Stimulated activated CD4-positive, alpha-beta T cell treated with anti-CD3 and anti-CD28 coated beads, Interleukin-15, amount 100 ng/mL, for 48 hours (primary cell): ENCODE measurements at places on chromosomes 5 and 9.

- DNase-seq: no peak
Observed at GRCh38 chr5:95486191-95486590, 68.6 kb downstream of the SKIC3 start.

DNA sequence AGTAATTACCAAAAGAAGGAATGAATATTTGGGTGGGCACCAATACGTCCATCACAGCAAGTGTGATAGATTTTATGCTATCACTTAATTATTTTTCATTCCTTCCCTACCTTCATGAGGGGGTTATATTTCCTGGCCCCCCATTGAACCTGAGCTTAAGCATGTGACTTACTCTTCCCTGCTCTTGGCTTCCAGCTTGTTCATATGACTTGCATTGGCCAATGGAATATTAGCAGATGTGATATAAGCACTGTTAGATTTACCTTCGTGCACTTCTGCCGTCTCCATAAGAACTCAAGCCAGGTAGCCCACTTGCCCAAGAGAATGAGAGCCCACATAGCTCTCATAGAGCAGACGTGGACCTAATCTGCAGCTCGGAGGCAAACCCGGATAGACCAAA is 99.1 kb upstream of the SMARCA2 start:
- no peak for DNase-seq

DNA sequence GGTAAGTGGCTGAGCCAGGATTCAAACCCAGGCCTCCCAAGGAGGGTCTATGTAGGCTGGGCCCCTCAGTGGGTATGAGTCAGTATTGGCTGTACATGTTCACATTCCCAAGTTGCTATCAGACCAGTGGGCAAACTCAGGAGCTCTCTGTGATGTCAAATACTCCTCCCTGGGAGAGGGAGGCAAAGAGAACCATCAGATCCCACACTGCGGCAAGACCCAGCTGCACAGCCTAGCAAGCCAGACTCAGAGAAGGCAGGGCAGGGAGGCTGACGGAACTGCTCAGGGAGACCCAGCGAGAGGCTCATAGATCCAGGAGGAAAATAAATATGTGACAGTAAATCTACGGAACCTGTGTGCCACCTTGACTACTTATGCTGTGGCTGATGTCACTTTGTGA is 42.6 kb upstream of the SAP30L start:
- DNase-seq: no peak

DNA sequence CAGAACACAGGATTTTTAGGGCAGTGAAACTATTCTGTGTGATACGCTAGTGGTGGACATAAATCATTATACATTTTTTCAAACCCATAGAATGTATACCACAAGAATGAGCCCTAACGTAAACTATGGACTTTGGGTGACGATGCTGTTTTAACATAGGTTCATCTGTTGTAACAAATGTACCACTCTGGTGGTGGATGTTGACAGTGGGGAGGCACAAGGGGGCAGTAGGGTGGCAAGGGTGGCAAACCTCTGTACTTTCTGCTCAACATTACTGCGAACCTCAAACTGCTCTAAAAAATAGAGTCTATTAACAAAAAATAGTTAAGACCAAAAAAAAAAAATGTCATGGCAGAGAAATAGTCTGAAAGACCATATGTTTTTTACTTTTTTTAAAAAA is 9.1 kb upstream of the MVB12B start:
- DNase-seq: no peak

- DNase-seq: no peak
Observed at GRCh38 chr5:111697215-111697614, 59.8 kb downstream of the NREP start.

GRCh38 chr9:70765946-70766345 is 351.5 kb upstream of the KLF9 start:
- DNase-seq: no peak

- DNase-seq: no peak
Observed at GRCh38 chr5:158070859-158071258, 211.9 kb upstream of the CLINT1 start.

GRCh38 chr5:10761933-10762775 is 1.1 kb upstream of the DAP start:
- no peak for DNase-seq

DNA sequence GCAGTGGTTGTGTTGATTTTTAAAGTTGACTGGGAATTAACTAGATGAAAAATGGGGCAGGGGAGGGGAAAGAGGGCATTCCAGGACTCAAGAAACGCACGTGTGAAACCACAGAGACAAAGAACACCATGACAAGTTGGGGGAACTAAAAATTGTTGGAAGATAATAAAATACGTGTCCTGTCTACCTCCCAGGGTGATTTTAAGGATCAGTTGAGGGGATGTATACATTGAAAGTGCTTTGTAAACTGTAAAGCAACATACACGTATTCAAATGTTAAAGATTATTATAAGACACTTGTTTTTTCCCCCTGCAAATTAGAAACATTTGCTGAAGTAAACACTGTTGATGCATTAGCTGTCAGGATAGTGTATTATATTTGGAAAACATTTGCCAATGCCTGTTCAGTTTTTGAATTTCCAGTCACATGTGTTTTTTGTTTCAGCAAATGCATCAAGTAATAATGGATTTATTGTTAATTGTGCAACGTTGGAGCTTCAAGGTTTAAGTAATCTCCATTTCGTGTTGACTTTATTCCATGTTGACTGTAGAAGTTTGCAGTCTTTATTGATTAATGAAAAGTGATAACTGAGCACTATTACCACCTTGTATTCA is 412.7 kb downstream of the ACTL7B start:
- DNase-seq: no peak

DNA sequence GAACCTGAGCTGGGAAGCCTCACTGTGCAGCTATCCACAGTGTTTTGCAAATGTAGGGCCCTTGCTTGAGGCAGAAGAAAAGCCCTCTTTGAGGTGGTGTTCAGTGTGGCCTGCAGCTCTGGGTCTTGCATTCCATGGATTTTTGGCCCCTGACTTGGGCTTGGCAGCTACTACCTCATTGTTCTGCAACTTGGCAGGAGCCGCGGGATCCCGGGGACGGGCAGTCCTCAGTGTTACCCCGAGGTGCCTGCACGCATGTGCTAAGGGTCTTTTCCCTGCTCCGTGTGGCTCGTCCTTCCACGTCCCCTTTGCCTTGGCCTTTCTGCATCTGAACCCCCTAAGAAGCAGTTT is 39.8 kb downstream of the NEK6 start:
- no peak for DNase-seq

DNA sequence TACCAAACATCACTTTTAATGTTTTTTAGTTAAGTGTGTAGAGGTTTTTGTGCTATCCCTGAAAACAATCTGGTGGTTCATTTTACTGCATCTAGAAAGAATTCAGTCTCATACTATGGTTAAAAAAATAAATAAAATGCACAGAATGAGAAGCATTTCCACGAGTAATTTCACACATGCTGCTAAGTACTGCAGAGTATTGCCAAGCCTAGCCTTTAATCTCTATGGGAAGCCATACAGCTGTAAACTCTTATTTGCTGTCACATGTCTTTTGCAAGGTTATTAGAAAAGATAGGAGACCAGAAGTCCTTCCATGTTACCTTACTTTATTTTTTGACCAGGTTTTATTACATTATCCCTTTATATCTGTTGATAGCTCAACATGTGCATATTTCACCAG is 37.6 kb upstream of the MAN2A1 start:
- DNase-seq: no peak

- no peak for DNase-seq
Observed at GRCh38 chr5:58687595-58687994, 104.7 kb downstream of the RAB3C start.

DNA sequence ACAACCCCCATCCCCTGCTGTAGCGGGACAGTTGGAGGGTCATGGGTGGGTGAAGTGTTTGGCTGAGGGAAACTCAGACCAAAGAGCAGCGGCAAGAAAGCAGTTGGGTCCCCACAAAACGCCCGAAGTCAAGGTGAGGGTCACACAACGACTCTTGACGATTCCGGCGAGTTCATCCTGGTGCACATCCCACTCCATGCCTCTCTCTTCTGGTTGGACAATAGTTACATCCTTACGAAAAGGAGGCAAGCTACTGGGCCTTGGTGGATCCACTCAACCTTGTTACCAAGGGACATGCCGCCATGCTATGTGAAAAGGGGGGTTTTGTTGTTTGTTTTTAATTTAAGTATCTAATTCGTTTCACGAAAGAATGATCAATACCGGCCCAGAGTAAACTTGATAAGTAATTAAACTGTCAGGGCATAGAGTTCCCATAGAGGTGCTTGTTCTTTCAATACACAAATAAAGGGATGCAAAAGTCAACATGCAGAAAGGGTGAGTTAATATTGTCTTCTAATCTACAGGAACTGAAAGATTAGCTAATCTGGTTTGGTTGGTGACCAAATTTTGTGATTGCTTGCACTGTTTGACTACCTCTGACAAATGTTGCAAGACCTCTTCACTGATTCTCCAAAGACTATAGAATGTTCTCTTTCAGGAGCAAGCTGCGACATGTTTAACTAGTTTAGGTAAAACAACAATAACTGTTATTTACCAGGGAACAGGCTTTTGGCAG is 732 bp upstream of the SMIM15 start:
- no peak for DNase-seq

DNA sequence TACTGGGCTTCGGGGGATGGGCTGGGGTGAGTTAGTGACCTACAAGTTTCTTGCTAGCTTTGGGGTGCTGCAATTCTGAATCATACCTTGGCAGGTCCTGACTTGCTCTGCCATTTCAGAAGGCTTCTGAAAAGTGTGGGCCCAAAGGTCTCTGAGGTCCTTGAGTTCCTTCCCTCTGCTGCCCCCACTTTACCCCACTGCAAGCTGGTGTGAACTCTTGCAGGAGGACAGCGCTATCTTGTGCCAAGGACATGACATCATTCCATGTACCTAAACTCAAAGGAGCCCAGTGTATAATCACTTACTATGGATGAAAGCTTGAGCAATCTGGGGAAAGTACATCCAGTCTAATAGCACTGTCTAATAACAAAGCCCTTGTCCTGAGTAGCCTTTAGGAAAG is 157.4 kb downstream of the RMI1 start:
- DNase-seq: no peak

DNA sequence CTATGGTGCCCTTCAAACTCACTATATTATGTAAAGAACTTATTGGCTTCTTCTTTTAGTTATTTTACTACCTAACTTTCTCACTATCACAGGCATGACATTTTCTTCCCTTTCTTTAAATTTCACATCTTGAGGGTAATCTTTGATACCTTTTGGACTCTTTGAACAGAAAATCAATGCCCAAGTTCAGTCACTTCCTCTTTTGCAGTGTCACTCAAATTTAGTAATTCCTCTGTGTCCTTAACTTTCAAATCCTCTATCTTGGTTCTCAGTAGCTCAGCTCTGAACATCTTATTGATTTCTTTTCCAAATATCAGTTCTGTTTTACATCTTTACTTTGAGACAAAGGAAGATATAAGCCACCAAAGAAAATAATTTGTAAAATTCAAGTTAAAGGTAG is 25.5 kb downstream of the CNTLN start:
- DNase-seq: no peak

- no peak for DNase-seq
Observed at GRCh38 chr5:160023007-160023907, 14.3 kb downstream of the TTC1 start.

DNA sequence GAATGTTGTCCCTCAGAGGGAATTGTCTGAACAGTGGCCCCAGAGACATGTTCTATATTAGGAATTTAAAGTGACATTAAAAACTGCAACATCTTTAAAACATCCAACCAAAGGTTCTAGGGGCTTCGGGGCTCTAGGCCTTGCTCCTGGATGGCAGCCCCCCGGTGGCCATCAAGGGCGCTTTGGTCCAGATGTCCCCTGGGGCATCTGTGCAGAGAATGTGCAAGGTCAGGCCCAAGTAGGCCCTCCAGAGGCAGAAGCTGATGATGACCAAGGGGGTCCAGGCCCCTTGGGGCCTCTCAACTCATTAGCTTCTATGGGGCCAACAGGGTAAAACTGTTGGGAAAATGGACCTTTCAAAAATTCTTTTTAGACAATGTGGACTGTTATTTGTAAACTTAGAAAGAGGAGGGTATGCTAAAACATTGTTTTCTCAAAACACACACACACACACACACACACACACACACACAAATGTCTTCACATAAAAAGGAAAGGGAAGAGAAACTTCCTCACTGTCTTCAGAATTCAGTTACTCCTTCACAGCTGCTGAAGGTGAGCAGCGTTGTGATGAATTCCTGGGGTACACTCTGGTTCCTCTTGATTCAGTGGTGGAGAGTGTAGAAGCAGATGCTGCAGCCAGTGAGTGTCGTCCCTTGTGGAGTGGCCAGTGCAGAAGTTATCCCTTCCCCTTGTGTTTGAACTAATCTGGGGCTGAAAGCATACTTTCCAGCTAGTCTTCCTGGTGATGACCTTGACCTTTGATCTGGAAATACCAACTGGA is 125.2 kb downstream of the WDR41 start:
- DNase-seq: no peak

GRCh38 chr5:172622091-172623046 is 18.7 kb upstream of the NEURL1B start:
- DNase-seq: no peak

- DNase-seq: no peak
Observed at GRCh38 chr5:139658501-139658927, 10.4 kb downstream of the CXXC5 start.
